Cortex of kidney (tissue), 1 donor: ENCODE measurements at places on chromosomes 12 and 14.

GRCh38 chr12:48183876-48184548 is 568 bp downstream of the CCDC184 start:
- DNase-seq = no peak

GRCh38 chr12:6222078-6222654 is 22.0 kb downstream of the CD9 start:
- no peak for DNase-seq

GRCh38 chr14:90816681-90817436 is 629 bp upstream of the TTC7B start:
- no peak for DNase-seq

DNA sequence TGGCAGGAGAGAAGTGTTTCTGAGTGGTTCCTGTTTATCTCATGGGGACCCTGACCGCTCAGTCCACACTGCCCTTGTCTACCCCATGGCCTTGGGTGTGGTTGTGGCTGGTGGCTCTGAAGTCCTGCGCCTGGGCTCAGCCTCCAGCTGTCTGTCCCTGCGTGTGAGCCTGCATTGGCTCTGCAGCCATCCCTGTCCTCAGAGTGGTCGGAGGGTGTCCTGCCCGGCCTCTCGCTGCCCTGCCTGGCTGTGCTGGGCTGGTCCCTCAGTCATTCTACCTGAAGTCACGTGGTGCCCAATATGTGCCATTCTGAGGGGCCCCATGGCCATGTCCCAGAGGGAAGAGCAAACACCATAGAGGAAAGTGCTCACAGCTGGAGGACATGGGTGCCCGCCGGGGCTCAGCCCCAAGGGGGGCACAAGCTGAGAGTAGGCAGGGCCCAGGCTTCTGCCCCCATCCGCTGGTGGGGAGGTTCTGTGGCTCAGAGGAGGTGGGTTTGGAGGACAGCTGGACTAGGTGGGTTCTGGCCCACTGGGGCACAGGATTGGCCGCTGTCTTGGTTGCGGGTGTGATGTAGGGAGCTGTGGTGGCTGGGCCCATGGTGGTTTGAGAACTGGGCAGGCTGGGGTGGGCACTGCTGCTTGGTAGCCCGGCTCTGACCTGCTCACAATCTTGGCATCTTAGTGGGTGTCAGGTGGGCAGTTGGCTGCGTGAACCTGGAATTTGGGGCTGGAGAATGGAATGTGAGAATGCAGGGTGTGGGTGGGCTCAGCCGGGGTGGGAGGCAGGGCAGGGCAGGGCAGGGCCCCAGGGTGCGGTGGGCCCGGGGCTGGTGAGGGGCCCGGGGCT is 11.6 kb downstream of the TEDC1 start:
- no peak for DNase-seq

DNA sequence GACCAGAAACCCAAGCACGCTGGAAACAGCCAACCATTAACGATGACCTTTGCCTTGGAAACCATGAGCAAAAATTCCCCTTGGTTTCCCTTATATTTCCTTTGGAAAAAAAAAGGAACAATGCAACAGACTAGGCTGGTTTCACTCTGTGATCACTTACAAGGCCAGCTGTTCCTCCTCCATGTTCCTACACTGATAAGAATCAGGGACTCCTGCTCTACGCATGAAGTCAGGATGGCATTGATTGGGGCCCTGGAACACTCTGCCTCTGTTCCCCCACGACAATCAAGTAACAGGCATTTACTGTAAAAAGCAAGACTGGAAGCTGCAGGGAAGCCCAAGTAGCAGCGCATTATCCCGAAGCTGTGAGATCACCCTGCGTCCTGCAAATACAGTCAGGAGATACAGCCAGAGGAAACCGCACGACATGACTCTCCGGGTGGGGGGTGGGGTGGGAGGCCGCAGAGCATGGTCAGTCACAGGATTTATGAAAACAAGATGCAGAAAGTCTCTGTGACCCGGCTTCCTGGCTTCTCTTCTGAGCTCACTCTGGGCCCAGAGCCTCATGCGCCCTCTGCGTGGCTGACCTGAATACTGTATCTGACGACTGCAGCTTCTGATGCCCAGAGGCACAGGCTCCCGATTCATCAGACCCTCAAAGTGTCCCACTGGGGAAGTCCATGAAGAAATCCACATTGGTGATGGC is 31.1 kb downstream of the SSH1 start:
- DNase-seq = no peak

GRCh38 chr12:905261-906031 is 44.0 kb downstream of the RAD52 start:
- DNase-seq = no peak

DNA sequence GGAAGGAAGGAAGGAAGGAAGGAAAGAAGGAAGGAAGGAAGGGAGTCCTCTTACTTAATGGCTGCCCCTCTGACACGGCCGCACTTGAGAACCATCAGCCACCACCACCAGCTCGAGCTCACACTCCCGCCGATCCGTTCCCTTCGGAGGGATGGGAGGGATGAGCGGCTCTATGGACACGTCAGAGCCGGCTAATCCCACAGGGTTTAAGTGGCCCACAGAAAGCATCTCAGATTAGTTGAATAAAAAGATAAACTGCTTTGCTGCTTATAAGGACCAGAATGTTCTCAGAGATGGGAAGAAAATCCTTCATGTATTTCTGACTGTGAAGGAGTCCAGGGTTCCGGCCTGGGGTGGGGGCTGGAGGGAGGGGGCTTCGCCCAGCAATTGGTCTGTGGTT is 31.1 kb downstream of the PRIMA1 start:
- DNase-seq = no peak

DNA sequence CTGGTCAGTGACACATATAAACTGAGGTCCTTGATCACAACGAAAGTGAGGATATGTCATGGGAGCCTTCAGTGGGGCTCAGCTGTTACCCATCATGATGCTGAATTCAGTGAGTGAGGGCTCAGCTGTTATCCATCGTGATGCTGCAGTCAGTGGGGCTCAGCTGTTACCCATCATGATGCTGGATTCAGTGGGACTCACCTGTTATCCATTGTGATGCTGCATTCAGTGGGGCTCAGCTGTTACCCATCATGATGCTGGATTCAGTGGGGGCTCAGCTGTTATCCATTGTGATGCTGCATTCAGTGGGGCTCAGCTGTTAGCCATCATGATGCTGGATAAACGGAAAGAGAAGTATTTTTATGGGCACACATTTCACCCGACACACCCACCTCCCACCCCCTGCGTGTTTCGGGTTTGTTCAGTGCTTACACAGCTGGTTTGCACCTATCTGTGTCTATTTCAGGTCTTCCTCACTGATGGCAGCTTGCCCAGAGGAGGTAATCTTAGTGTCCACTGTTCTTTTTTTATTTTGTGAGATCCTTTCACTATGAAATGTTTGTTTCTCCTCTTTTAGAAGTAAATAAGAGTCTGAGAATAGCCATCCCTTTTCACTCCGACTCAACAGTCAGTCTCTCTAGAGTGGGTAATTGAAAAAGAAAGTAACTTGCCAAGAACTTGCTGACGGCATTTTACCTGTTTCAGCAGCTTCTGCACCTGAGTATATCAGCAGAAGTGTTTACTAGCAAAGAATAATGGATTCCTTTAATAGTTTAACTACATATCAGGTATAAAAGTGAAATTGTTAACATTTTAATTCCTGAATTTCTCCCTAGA is 183.0 kb downstream of the ERC1 start:
- no peak for DNase-seq

DNA sequence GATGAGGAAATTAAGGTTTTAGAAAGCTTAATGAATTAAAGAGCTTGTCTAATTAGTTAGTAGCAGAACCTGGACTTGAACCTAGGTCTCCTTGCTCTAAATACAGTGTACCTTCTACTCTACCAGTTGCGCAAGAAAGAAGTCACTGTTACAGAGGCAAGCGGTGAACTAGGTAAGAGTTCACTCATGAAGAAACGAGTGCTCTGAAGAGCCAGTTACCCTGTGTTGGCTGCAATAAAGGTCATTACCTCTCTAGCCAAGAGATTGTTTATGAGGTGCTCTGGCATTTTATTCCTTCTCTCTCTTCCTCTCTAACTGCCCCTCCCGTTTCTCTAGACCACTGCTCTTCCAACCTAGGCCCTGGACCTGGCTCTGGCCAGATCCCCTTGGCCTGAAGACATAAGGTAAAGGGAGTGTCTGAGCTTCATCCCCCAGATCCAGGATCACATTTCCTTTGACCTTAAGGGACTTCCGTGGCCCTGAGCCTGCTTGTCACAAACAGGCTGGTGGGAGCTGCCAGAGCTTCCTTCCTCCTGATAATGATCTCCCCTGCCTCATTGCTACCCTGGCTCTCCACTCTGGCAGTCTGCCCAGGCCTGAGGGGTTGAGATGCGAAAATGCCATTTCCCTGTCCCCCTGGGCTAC is 1.9 kb downstream of the RNASE7 start:
- DNase-seq = no peak

DNA sequence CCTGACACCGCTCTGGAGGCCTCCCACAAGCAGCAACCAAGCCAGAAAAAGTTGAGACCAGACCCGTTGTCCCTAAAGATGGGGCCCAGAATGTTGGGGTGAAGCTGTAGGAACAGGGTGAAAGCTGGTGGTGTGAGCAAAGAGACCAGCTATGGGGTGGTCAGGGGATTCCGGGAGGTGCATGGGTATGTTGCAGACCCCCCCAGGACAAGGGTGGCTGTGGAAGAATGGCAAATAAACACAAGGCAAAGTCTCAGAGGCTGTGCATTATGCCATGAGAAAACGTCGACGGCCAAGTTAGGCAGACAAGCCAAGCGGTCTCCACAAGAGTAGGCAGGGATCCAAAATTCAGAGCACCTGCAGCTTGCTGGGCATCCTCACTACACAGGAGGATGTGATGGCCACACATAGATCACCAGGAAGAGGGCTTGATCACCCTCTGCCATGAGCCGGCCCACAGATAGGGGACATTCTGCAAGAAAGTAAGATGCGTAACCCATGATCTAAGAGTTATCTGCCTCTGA is 58.8 kb upstream of the KCNA1 start:
- no peak for DNase-seq

GRCh38 chr14:64649383-64649998 is 54.7 kb upstream of the PLEKHG3 start:
- DNase-seq = no peak

DNA sequence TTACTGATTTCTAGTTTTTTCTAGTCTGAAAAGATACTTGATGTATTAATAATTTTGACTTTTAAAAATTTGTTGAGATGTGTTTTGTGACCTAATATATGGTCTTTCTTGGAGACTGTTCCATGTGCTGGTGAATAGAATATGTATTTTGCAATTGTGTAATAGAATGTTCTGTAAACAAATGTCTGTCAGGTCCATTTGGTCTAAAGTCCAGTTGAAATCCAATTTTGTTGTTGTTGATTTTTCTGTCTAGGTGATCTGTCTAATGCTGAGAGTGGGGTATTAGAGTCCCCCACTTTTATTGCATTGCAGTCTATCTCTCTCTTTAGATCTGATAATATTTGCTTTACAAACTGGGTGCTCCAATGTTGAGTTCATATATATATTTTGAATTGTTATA is 175.8 kb downstream of the RPAP3 start:
- no peak for DNase-seq

- no peak for DNase-seq
These were observed 2.1 kb downstream of the SCAF11 start for GRCh38 chr12:45988264-45988663.

- DNase-seq = no peak
These were observed 21.3 kb upstream of the PAPLN start for GRCh38 chr14:73216030-73216429.

GRCh38 chr14:92922883-92923743 is at the start of gene CHGA:
TSS of gene CHGA (plus strand) at chr14:92923150. CDS start at chr14:92923360, 210 bp downstream.
- no peak for DNase-seq

GRCh38 chr12:116336542-116337065 is 59.1 kb upstream of the MED13L start:
- no peak for DNase-seq

GRCh38 chr12:123233505-123234308 is 471 bp downstream of the MTRFR start:
- no peak for DNase-seq

DNA sequence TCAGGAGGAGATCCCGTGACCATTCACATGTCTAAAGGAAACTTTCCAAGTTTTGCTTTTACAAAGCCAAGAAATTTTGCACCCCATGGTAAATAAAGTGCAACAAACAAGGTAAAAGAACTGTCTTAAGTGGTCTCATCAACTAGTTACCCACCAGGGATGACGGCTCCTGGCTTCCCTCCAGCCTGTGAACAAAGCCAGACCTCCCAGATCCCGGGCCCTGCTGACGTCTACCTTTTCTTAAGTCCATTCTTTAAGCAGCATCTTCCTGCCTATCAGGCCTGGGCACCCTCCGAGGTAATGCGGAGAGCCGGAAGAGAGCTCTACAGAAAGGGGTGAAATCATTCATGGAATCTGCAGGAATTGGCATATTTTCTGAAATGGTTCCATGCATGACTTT is 58.0 kb upstream of the DAAM1 start:
- no peak for DNase-seq

- DNase-seq = no peak
These were observed 26.8 kb upstream of the BDKRB2 start for GRCh38 chr14:96177766-96178375.

- no peak for DNase-seq
These were observed 402 bp downstream of the LMNTD1 start for GRCh38 chr12:25552681-25553080.

DNA sequence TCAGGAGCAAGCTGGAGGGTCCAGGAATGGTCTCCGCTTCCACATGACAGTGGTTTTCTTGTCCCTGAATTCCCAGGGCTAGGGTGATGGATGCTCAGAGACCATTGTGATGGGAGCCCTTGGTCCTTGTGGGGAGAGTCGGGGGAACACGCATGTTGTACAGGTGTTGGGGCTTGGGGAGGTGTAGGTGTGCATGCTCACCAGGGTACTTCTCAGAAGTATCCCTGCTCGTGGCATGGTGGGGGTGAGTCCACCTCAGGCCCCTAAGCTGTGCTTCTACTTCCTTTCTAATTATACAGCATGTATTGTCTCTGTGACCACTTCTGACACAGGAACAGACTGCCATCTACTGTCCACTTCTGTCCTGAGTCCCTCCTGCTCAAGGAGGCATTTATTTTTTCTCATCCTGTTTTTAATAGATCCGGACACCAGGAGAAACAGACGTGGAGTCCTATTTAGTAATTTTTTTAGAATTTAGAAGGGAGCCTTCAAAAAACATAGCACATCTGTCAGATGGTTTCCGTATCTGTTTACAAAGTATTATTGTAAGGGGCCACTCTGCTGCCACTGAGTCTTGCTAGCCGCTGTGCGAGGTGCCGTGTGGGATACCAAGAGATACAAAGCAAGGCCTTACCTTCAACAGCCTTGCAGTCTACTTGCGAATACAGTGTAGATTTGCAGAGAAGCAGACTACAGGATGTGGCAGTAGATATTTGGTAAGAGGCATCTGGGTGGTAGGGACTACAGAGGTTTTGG is 10.5 kb downstream of the NTF3 start:
- DNase-seq = no peak

GRCh38 chr12:59699421-59700152 is 103.8 kb downstream of the SLC16A7 start:
- DNase-seq = no peak

- DNase-seq = no peak
These were observed 13.2 kb downstream of the RPS6KA5 start for GRCh38 chr14:91047174-91047753.

- no peak for DNase-seq
These were observed 152.1 kb upstream of the EEA1 start for GRCh38 chr12:93080994-93081809.
